ENCODE measurements at places on chromosomes 2 and 18.

GRCh38 chr2:95122197-95122551 is 566 bp upstream of the MRPS5 start:
- DNase-seq, result no peak

DNA sequence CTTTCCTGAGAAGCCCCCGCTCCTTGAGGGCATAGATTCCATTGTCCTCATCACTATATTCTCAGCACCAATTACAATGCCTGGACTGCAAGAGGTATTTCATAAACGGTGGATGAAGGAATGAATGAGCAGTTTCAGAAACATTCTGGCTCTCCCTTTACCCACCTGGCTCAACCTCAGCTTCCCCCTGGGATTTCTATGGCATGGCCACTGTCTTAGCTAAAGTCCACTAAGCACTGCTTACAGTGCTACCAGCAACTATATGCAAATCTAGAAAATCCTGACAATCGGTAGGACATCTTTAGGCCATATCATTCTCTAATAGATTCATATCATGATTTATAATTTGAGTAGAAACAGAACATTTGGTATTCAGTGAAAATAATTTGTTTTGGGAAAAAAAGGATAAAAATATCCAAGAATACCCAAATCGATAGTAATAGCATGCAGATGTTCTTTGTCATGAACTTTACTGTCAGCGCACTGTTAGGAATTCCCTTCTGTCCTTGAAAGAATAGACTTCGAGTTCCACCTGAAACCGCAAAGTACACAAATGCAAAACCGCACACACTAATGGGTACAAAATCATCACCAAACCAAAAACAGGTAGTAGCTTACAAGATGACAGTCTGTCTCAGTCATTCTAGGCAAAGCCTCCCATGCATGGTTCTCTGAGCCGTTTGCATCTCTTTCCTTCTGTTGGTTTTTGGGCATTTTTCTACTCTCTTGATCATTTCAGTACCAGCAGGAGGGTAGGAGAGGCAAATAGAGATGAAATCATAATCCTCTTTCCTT is 303.6 kb upstream of the ID2 start:
- DNase-seq, result no peak

DNA sequence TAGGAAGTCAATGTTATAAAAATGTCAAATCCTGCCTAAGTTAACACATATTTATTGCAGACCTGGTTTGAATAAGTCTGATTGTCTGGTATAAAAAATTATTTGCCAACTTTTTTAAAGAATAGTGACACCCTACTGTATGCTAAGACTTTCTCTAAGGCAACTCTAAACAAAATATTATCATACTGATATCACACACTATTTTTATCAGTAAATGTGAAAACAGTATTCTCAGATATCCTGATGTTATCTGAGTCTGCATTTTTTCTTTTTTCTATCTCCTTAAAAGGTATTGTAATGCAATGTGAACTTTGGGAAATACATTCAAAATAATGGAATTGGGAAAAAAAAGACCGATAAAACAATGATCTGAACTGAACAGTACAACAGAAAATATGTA is 127.1 kb downstream of the DOCK10 start:
- no peak for DNase-seq

GRCh38 chr2:200446612-200447011 is 63.3 kb downstream of the KCTD18 start:
- DNase-seq, result no peak

DNA sequence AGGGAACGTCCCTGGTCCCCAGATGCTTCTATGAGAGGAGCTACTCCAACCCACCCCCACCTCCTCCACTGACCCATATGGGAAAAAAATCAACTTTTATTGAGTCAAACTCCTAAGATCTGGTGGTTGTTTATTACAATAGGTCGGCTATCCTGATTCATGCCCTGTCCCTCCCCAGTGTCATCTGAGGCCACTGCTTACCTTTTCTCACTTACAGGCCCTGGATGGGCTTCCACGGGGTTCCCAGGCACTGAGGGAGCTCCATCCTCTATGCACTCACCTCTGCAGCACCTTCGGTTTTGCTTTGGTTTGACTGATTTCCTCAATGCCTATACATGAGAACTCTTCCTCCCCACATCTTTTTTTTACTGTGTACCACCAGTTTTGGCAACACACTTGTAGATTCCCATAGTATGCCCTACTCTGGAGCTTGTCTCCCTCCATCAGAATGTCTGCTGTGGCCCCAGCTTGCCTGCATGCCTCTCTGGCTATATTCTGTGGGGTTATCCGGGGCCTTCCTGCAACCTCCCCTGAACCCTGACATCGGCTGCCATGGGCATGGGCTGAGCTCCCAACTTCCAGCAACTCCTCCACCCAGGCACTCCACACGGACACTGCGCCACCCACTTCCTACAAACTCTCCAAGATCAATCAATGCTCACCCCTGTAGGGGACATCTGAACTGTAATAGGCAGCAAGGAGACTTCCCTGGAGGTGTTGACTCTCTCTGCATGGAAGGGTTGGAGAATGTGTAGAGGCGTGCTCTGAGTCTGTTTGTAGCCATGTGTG is 236.1 kb downstream of the VAPA start:
- DNase-seq, result no peak

GRCh38 chr2:110903548-110903947 is 171.2 kb downstream of the ACOXL start:
- DNase-seq, result no peak

GRCh38 chr2:142052220-142052863 is 78.5 kb downstream of the LRP1B start:
- DNase-seq, result no peak

DNA sequence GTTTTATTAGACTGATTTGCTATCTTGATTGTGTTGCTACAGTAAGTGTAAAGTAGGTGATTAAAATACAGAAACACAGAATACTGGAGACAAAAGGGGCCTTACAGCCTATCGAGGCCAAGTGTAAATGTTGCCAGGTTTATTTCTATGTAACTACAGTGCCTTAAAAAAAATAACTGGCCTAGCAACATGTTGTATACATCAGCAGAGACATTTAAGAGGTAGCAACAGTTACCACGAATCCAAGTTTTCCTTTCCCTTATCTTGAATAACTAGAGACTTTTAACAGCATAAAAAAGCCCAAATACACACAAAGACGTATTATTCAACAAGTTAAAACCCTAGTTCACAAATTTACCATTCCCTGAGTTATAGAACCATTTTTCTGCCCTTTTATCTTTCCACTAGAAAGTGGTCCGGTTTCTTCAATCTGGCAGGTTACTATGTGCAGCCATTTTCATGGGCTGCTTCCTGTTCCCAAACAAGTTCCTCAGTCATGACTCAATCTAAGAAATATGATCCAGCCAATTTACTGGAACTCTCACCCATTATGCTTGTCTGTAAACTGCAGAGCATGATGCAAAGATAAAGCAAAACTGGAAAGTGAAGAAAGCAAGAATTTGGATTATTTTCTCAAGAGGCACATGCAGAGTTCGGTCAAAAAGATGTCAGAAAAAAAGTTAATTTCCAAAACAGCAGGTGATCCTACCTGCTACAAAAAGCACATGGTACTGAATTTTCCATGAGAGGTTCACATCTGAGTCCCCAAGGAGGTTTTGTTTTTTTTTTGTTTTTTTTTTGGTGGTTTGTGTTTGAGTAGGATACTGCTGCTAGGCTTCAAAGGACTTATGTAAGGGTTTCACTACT is 22.2 kb downstream of the NFE2L2 start:
- DNase-seq, result no peak

DNA sequence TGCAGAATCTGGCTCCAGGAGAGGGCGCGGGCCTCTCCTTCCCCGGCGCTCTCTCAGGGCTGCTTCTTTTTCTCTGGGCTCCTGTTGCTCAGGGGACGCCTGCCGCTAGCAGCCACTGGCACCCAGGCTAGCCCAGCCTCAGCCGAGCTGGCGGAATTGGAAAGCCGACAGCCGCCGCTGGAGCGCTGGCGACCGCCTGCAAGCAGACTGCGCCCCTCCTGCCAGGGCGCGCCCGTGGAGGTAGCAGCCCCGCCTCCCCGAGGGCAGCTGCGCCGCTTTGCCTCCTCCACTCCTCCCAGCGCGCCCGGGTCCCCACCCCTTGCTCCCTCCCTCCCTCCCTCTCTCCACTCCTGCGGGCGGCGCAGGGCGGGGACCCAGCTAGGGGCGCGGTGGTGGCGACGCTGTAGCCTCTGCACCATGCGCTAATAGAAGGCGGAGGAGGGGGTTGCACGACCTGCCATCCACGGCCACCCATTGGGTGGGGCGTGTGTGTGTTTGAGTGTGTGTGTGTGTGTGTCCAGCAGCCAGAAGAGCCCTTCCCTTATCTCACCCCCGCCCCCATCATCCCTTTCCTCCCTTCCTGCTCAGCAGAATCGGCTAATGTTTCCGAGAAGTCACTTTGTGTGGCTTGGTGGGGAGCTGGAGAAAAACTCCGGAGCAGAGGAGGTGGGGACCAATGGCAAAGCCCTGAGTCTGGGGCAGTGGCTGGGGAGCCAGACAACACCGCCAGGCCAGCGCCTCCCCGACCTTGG is at the start of gene SCN9A:
TSS of gene SCN9A (minus strand) at position 209 of the 752 bp plus-strand sequence. CDS start 64,188 bp downstream, outside the sequence.
- peak; percentile 14 for DNase-seq

DNA sequence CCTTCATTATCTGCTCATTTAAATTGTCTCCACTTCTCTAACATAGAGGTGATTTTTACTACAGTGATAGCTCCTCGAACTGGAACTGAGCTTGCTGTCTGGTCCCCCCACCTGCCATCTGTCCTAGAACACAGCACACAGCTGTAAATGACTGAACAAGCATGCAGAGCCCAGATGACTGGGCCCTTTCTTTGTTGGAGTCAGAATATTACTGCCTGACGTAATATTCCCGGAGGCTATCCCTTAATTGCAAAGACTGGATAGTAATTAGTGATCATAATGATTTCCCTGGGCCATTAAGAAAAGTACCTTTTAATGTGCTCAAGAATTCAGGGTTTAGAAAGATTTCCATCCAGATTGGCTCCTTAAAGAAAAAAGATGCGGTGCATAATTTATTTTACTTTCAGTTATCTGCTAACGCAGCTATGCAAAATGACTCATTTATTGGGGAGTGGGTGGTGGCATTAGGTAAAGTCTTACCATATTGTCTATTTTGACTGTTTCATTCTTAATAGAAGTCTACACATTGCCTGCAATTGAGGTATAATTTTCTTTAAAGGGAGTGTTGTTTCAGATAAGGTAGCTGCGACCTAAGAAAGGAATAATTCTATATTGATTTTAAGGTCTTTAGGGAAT is 84.4 kb downstream of the MAP4K4 start:
- DNase-seq, result no peak

DNA sequence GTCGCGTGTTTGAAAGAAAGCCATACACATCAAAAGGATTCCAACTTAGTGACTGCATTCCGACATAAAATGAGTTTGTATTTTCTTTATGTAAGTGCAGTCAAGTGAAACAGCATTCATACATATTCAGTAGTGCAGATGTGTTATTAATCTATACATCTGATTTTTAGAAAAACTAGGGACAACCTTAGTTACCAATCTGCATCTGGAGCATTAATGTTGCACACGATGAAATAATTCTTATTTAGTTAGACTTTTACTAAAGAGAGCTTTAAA is 1.9 kb downstream of the GORASP2 start:
- DNase-seq, result no peak

- no peak for DNase-seq
Measured at GRCh38 chr2:207165121-207166038, at the start of gene KLF7. TSS of gene KLF7 (minus strand) at chr2:207165948. CDS start at chr2:207165568, 380 bp downstream.

- DNase-seq, result no peak
Measured at GRCh38 chr2:234483568-234484251, 13.2 kb downstream of the ARL4C start.

DNA sequence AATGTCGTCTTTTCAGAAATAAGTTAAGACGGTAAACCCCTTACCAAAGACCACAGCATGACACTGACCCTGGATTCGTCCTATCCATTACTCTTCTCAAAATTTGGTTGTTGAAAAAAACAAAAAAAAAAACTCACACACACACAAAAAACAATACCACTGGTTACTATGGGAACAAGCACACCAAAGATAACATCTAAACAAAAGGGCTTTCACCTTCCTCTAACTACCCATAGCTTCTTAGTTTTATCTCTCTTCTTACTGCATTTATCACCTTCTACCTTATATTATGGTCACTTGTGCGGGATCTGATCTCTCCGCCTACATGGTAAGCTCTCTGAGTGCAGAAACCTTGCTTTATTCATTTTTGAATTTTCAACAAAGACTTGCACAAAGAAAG is 192.7 kb downstream of the STK39 start:
- no peak for DNase-seq

DNA sequence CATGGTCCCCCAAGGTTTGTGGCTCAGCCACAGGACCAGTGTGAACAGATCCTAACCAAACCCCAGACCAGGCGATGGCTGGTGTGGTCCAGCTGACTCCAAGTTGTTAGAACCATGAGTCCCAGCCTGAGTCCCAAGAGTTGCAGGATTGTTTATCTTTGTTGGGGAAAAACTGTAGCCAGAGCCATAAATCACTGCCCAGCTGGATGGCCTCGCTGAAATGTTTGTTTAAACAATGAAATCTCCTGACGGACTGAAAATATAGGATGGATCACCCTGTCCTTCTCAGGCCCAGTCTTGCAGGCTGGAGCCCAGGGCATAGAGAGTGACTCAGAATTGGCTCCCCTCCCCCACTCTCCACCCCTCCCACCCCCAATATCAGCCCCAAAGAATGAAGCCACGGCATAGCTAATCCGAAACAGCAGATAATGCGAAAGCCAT is 36.4 kb downstream of the PKDCC start:
- no peak for DNase-seq

- no peak for DNase-seq
Measured at GRCh38 chr2:27204566-27204965, 7.3 kb upstream of the ATRAID start.

GRCh38 chr2:127313406-127313805 is 19.5 kb upstream of the ERCC3 start:
- DNase-seq, result no peak

DNA sequence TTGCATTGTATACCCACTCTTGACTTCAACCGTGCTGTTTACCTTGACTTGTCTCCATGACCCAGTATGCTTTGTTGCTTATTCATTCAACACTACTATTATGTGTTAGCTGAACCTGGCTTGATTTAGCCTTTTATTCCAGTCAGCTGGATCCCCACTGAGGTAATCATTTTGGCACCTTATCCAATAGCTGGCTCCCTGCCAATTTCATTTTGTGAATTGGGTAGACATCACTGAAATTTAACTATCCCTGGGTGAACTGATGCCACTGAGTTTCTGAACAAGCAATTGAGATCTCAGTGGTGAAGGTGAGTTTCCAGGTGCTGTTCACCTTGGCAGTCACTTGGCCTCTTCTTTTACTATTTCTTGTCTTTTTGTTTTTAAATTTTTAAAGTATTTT is 584.3 kb downstream of the ADCYAP1 start:
- no peak for DNase-seq

GRCh38 chr18:26746398-26746797 is 119.1 kb downstream of the AQP4 start:
- DNase-seq, result no peak

- no peak for DNase-seq
Measured at GRCh38 chr2:68837164-68837860, 33.9 kb downstream of the BMP10 start.

DNA sequence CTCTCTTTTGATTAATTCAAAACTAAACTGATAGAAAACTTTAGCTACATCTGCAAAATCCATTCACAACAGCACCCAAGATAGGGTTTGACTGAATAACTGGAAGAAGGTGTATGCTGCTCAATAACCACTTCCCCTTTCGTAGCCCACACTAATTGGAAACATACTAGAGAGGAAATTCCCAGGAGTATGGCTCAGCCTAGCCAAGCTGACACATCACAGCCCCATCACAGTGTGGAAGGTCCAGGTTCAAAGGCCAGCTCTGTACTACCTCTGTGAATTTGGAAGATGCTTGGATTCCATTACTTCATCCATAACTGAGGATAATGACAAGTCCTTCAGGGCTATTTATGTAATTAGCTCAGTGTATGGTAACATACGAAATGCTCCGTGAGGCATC is 185.4 kb downstream of the FBXO15 start:
- DNase-seq, result no peak

GRCh38 chr18:46716827-46717226 is 40.0 kb downstream of the ST8SIA5 start:
- DNase-seq, result no peak
